AML-193 (cell line): ENCODE measurements at places on chromosomes 12 and 14.

GRCh38 chr12:95002754-95003153 lies 743 bp downstream of the NDUFA12 start:
- DNase-seq = peak; percentile 34

- no peak for DNase-seq
Observed at GRCh38 chr12:70393787-70394499, 27.9 kb downstream of the KCNMB4 start.

- DNase-seq = peak; percentile 26
Observed at GRCh38 chr14:96584199-96584906, 82.2 kb downstream of the PAPOLA start.

GRCh38 chr12:122421821-122422729 lies at the start of gene CLIP1:
Gene CLIP1 (minus strand): TSS chr12:122422669. CDS start chr12:122380452, 42,217 bp downstream.
- DNase-seq = peak; percentile 38

GRCh38 chr14:73789989-73790581 lies 61.5 kb upstream of the PTGR2 start:
- no peak for DNase-seq

GRCh38 chr12:123270214-123271000 lies 1.2 kb downstream of the CDK2AP1 start:
- no peak for DNase-seq

GRCh38 chr12:125013816-125014442 lies 20.5 kb downstream of the BRI3BP start:
- no peak for DNase-seq

DNA sequence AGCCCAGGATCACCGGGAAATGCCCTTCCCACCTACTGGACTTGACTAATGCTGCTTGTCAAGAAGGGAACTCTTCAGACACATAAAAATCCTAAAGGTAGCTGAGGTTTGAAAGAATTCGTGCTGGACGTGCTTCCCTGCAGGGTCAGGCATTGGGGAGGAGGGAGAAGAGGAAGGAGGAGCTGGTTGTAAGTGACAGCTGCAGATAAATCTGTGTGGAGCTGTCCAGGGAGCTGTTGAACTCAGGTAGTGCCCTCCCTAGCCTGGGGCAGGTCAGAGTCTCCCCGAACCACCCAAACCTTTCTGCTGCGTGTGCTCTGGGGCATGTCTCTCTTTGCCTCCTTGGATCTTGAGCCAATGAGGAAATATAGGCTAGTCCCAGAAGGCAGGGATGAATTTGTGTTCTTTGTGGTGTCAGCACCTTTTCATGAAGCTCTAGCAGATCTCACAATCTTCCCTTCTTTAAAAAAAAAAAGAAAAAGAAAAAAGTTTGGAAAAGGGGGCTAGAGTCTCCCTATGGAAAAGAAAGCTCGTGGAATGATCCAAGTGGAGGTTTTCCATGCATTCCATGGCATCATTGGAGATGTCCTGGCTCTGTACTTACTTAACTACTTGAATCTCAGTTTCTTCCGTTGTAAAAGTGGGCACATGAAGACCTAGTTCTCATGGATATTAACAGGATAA lies 23.6 kb upstream of the FOS start:
- no peak for DNase-seq

- no peak for DNase-seq
Observed at GRCh38 chr14:104001003-104001402, 58.7 kb upstream of the RD3L start.

DNA sequence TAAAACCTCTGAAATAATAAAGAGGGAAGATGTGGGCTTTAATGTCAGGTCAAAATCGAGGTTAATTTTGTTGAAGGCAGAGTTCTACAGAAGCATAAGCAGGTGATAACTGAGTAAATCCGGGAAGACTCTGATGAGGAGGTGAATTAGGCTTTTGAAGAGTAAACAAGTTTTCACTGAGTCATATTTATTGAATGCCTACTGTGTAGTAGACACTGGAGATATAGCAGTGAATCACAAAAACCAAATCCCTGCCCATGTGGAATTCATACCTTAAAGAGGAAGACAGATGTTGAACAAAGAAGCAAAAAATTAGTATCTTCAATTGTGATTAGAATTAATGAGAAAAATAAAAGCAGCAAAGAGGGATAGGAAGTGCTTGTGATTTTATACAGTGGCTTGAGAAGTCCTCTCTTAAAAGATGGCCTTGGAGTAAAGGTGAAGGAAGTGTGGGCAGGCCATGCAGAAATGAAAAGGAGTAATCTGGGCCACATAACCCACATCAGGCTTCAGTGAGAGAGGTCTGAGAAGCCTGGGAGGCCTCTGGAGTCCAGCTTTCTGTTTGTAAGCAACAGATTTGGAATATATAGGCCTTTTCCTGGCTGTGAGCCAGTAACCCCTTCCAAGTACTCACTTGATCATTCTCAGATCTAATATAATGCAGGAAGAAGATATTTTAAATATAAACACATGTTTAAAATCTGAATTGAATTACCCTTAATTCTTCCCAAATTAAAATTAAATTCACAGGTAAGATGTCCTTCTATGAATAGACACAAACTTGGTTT lies 46.7 kb downstream of the BHLHE41 start:
- no peak for DNase-seq

- no peak for DNase-seq
Observed at GRCh38 chr14:50082308-50082742, 34.0 kb downstream of the VCPKMT start.

GRCh38 chr14:105857220-105857825 lies 330.9 kb downstream of the TMEM121 start:
- no peak for DNase-seq

DNA sequence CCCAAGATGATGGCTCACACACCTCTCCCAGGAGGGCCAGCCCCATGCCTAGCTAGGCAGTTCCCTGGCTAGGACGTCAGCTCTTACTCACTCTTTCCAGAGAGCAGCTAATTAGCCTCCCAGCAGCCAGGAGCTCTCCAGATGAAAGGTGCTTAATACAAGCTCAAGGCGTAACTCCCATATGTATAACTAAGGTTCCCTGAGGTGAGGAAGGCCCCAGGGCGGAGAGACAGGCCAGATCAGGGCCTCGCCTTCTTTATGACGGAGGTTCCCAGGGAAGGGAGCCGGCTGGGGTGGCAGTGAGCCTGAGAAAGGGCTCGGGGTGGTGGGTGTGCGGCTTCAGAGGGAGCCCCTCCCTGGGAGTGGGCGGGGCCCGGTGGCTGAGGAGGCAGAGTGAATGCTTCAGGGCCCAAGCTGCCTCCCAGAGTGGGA lies 26.4 kb upstream of the ZFP36L1 start:
- DNase-seq = no peak

- no peak for DNase-seq
Observed at GRCh38 chr12:9606736-9607372, 862 bp downstream of the KLRB1 start.

- no peak for DNase-seq
Observed at GRCh38 chr12:100682178-100682577, 108.7 kb downstream of the GAS2L3 start.

DNA sequence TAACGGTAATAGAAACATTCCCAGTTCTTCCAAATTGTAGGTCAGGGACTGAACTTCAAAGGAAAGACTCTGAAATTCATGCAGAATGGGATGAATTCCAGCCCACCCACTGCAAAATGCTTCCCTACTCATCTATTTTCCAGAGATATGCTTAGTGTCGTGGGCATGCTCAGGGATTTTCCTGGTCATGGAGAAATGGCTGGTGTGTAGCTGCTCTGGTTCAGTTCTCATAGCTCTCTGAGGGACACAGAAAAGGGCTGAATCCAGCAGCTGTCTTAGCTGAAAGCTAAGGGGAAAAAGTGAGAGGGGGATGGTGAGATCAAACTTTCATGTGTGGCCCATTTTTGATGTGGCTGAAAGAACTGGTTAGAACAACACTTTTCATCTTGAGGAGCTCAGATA lies 72.9 kb upstream of the KRAS start:
- no peak for DNase-seq

DNA sequence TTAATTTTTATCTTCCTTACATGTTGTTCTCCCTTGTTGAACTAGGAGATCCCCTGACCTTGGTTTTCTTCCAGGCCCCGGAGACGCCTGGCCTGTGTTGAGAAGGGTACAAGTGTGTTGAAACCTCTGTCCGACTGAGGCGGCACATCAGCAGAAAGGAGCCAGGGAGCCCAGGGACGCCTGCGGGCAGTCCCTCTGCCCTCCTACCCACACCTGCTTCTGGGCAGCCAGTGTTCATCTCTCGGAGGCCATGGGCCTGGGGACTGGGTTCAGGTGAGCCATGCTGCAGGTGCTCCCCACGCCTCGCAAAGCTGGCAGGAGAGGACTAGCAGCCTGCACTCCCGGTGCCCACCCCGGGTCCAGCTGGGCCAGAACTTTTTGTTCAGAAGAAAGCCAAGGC lies 39.9 kb upstream of the EIF5 start:
- DNase-seq = no peak

- peak; percentile 2 for DNase-seq
Observed at GRCh38 chr12:44317651-44318126, 481.8 kb downstream of the TMEM117 start.
